ENCODE measurements at places on chromosomes 2 and 18. TPM values are rescaled to one million over a fixed set of nuclear protein-coding genes. Genes with fewer than 3 reads are reported as not detected.

DNA sequence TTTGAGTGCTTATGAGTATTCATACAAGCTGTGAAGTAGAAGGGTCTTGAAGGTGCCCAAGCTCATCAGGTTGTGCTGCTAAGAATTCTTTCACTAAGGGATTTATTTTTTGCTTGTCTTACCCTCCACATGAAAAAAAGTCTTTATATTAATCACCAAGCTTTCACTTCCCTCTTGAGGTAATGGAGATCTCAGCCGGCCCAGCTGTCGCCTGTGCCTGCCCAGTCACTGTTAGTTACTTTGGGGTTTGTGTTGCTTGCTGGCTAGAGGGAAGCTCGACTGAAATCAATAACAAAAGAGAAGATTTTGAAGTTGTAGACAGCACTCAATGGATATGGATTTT is 21.9 kb downstream of the MC2R start:
- no peak for DNase-seq

The LIMS4 gene
- not detected for total RNA-seq

The PLA2R1 gene
- not detected for total RNA-seq

DNA sequence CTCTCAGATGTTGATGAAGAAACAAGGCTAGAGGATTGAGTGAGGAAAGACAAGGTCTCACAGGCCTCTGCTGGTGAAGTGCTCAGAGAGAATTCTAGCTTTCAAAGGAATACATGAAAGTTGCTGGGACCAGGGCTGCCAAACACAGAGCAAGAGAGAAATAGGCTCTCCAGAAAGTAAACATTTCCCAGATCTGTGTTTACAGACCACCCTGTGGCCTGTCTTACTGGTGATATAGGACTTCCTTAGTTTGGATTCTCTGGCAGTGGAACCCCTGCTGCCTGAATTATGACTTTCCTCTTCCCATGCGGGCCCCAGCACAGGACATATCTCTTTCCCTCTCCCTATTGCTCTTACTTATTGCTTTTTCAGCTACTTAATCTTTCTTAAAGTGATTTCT is 64.5 kb downstream of the TACR1 start:
- DNase-seq: no peak

GRCh38 chr18:8050616-8051329 is 483.7 kb downstream of the PTPRM start:
- DNase-seq: no peak

All from activated CD4-positive, alpha-beta T cell treated with anti-CD3 and anti-CD28 coated beads for 36 hours (primary cell).